ENCODE measurements at places on chromosomes 6 and 20. TPM values are rescaled to one million over a fixed set of nuclear protein-coding genes. Genes with fewer than 3 reads are reported as not detected.

Gene PDE10A
- 23.1 TPM for total RNA-seq

Gene DPPA5
- not detected for total RNA-seq

Gene PLEKHG1
- total RNA-seq, result 58.7 TPM

Gene MOG
- not detected for total RNA-seq

Gene BMP2
- 8.7 TPM for total RNA-seq

Gene DZANK1
- 6.2 TPM for total RNA-seq

Gene TSBP1
- not detected for total RNA-seq

Gene RUNX2
- 4.7 TPM for total RNA-seq

Gene TMEM242
- total RNA-seq, result 14.2 TPM

Gene TMC2
- not detected for total RNA-seq

Gene STK4
- total RNA-seq, result 41.0 TPM

Gene DDR1
- total RNA-seq, result 362 TPM

Gene TFAP2D
- not detected for total RNA-seq

Gene TDRD6
- 0.47 TPM for total RNA-seq

Gene PAK5
- 0.13 TPM for total RNA-seq
